Activated CD4-positive, alpha-beta T cell treated with anti-CD3 and anti-CD28 coated beads, Interleukin-2, amount 50 U/mL, for 48 hours (primary cell): ENCODE measurements at places on chromosomes 6 and 20.

DNA sequence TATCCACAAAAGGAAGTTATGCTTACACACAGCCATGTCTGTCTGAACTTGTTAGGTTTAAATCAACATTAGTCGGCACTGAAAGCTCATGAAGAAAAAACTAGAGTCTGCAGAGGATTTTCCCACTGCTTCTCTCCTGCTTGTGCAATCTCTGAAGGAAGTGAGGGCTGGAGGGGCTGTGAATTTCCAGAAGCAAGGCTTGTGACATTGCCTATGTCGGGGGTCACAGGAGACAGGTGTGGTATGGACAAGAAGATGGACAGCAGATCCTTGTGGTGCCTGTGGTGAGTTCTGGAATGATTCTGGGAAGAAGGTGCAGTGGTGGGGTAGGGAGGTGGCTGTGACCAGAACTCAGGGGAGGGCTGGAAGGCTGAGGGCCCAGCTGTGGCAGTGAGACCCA lies 84.3 kb upstream of the TRAF3IP2 start:
- DNase-seq = no peak

- no peak for DNase-seq
These were observed 120.4 kb upstream of the SLC2A12 start for GRCh38 chr6:134172706-134173365.

- DNase-seq = no peak
These were observed 59.2 kb upstream of the ADGRB3 start for GRCh38 chr6:68575765-68576439.

DNA sequence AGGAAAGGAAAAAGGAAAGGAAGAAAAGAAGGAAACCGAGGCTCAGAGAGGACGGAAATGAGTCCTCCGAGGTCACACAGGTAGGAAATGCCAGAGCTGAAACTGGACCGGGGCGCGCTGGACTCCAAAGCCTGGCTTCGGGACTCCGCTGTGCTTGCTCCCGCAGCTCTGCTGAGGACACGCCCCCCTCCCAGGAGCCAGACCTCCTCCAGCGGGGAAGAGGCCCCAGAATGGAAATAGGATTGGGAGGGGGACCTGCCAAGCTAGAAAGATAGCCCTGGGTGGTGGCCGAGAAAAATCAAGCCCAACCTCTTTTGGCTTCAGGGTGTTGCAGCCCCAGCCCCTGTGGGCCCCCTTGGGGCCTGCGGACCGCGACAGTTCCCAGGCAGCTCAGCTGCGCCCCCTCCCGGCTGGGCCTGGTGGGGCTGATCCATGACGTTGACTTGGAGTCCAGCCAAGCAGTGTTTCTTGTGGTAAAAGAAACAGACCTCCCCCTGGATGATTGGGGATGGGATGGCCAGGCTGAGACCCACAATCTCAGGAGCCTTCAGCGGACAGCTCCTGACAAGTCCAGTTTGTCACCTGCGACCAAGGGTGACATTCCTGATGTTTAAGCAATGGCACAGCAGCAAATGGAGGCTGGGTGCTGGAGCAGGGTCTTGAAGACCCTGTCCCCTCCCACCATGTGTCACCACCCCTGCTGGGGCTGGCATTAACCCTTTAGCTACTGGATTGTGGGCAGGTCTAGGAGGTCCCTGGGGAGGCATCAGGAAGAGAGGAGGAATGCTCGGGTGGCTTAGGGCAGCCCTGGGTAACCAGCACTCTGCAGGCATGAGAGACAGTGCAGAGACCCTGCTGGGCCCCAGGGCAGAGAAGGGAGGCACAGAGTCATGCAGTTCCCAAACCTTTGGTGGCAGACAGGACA lies 55.4 kb downstream of the RIPOR3 start:
- DNase-seq = peak; percentile 73

GRCh38 chr6:127968394-127968793 lies 67.5 kb upstream of the THEMIS start:
- no peak for DNase-seq

- DNase-seq = no peak
These were observed 99.3 kb downstream of the PRND start for GRCh38 chr20:4820806-4821518.

- no peak for DNase-seq
These were observed 128.8 kb downstream of the QKI start for GRCh38 chr6:163543321-163543720.

GRCh38 chr6:157099912-157100593 lies 223.3 kb downstream of the TMEM242 start:
- peak; percentile 57 for DNase-seq

DNA sequence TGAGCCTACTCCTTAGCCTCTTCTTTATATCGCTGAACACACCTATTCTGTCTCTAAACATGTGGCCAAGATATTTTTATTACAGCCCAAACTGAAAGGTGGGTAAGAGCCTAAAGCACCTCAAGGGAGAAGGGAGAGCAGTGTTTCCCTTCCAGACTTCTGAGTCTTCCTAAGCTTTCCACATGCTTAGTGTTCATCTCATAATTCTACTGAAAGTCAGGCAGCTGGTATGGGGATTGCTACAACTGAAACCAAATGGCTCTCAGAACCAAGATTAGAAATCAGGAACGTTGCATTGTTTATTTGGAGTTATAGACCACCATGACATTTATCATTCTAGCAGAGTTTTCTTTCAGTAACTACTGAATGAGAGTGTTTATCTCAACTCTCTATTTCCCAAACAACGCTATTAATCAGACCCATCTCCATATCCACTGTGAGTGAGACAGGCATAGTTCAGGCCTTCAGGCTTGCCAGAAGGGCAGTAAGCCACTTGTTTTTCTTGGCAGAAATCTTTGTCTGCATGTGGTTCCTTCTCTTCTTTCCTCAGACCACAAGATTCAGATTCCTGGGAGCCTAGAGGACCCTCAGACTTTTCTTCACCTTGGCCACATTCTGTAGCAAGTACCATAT lies 22.8 kb downstream of the VGLL2 start:
- DNase-seq = no peak

- peak; percentile 52 for DNase-seq
These were observed 12.7 kb upstream of the BAK1 start for GRCh38 chr6:33592595-33593413.

DNA sequence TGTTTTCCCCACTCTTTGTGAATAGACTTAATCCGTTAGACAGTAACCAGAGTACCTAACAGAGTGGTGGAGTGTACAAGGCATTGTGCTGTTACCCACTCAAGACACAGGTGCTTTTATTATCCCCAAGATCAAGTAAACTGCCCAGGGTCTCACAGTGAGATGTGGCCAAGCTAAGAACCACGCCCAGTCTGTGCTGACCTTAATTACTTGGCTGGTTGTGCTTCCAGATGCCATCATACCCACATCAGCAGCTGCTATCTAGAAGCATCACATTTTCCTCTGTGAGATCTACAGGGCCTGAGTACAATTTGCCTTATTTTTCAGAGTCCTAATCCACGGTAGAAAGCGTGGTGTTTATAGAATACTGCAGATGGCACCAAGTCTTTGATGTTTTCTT lies 70.3 kb downstream of the GFRA4 start:
- DNase-seq = no peak

DNA sequence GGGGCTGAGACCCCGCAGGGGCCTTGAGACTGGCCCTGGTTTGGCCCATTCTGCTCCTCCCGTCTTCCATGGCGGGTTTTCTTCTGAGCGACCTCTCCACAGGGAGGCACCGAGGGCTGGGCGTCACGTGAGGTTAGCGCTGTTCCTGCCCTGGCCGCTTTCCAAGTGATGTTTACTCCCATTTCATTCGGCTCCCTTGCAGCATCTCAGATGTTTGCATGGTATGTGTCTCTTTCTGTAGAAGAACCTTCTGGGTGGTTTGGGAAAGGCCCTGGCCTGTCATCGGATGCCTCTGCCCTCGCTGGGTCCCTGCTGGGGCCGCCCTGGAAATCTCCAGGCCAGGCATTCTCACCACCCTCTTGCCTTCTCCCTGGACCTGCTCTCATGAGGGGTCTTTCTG lies 17.3 kb downstream of the RAMACL start:
- DNase-seq = no peak

DNA sequence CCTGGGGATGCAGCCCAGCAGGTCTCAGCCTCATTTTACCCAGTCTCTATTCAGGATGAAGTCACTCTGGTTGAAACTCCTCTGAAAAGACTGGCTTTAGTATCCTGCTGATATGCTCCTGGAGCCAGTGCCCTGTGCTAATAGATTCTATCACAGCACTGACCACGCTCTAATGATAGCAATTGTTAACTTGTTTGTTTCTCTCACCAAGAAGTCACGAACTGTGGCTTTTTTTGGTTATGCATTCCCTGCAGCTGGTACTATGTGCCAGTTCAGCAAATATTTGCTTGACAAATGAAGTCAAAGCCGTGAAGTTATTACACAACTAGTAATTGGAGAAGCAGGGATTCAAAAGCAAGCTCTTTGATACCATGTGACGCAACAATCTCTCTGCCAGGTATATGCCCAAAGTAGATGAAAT lies 754.6 kb downstream of the KIF16B start:
- no peak for DNase-seq

DNA sequence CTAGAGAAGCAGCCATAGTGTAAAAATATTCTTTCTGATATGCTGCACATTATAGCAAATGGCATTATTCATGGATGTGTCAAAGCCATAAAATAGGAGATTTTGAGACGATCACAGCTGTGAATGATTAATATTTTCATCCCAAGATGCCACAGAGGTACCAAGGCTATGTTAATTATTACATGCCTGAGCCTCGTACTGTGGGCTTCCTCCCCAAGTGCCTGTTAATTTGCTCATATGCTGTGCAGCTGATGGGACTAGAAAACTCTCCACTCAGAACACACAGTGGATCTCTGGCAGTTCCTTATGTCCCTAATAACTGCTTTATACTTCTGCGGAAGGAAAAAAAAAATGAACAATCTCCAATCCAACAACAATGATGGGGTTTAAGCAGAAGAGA lies 184.9 kb upstream of the TSHZ2 start:
- no peak for DNase-seq

DNA sequence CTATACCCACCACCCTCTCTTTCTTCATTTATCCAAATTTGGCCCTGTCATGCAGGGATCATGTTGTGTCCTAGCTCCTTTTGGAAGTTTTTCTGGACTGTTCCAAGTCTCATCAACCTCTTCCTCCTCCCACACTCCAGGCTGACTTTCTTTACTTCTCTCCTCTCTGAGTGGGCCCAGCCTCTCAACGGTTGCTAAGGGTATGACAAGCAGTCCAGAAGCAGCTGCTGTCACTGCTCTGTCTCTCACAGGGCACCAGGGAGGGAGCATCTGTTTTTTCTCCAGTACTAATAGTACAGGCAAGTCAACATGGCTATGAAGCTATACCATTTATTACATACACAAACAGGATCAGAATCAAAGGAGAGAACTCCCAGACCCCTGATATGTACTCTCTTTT lies 8.2 kb downstream of the NT5DC1 start:
- no peak for DNase-seq

- no peak for DNase-seq
These were observed 377.0 kb upstream of the NOX3 start for GRCh38 chr6:155832596-155832995.

DNA sequence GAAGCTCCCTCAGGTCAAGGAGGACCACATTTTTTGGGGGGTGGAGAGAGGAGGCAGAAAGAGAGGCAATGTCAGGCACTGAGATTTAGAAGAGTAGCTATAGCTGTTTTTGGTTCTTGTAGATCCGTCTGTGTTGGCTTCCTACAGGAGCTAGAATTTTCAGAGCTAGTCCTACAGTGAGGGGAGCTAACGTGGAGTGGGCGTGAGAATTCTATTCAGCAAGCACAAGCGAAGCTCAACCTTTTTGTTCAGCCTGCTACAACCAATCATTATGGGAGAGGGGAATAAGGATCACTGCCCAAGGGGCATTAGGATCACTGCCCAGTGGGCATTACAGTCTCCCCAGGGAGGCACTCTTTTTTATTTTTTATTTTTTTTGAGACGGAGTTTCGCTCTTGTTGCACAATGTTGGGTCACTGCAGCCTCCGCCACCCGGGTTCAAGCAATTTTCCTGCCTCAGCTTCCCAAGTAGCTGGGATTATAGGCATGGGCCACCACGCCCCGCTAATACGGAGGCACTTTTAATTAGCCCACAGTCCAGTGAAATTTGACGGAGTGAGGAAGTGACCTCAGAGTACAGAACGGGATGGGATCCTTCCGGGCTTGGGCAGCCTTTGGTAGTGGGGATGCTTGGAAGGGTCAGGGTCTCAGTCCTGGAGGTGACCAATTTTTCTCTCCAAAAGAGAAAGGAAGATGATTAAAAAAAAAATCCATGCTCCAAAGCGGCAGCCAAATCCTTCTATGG lies 1.1 kb upstream of the PANK2 start:
- DNase-seq = no peak

DNA sequence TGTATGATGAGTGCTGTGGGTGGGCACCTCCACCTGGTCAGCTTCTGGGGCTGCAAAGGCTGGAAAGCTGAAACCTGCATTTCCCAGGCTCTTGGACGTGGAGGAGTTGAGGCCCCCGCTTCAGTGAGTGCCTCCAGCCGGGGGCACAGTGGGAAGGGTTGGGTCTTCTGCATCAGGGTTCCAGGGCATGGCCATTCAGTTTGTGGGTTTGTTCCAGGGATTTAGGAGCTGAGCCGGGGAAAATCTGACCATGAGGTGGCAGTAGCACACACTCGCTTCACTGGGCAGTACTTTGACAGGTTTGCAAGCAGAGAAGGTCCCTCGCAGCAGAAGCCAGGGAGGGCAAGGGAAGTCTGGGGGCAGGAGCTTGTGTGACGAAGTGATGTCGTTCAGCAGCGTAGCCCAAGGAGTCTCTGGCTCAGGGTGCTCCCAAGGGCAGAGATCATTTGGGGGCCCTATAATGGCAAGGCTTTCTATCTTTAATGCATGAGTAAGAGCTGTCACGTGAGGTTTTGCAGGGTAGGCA lies 69.5 kb upstream of the SULF2 start:
- no peak for DNase-seq

GRCh38 chr6:143759666-143760065 lies 81.9 kb downstream of the PHACTR2 start:
- DNase-seq = no peak

DNA sequence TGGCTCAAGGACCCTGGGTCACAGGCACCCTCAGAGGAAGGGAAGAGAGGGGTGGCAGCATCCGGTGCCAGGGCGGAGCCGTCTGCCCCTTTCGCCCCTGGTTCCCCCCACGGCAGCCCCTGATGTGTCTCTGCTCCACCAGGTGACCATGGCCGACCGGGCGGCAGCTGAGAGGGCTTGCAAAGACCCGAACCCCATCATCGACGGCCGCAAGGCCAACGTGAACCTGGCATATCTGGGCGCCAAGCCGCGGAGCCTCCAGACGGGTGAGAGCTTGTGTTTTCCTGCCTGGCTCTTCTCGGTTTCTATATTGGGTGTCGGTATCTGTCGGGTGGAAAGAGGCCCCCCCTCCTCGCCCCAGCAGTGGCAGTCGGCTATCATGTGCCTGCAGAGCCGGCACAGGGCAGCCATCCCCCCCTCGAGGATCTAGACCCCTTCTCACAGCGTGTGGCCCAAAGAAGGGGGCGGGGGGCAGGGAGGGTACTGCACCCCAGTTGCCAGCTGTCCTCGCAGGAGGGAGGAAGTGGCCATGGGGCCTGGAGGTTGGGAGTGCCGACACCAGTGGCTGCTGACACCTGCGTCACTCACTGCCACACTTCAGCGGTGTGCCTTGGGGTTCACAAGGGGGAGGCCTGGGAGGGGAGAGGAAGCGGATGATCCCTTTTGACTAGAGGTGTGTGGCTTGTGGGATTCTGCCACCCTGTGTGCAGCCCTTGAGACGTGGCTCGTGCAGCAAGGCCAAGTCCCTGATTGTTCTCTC lies 1.5 kb downstream of the RBM38 start:
- peak; percentile 75 for DNase-seq

GRCh38 chr6:53327017-53327395 lies 21.7 kb downstream of the ELOVL5 start:
- no peak for DNase-seq

GRCh38 chr6:113994934-113995342 lies 24.0 kb upstream of the HDAC2 start:
- DNase-seq = no peak
